HTR-8/SVneo (cell line): ENCODE measurements at places on chromosomes 11 and 22.
A peak's percentile ranks its signal among the peaks of the same experiment; 100 is the strongest.

DNA sequence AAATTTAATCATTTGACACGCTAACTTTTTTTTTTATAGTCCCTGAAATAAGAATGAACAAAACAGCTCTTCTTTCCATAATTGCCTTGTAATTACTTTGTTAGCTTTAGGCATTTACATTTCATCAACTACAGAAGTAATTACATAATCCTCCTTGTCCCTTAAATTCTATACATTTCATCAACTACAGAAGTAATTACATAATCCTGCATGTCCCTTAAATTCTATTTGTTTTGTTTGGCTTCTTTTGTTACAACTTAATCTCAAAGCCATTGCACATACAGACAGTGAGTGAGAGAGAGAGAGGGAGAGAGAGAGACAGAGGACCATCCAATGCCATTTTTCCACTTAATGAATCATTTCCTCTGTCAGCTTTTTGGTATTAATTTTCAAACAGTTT, 873.2 kb downstream of the METTL15 start:
- DNase-seq: no peak

- DNase-seq: no peak
Measured at GRCh38 chr11:86728562-86728961, 56.1 kb upstream of the ME3 start.

DNA sequence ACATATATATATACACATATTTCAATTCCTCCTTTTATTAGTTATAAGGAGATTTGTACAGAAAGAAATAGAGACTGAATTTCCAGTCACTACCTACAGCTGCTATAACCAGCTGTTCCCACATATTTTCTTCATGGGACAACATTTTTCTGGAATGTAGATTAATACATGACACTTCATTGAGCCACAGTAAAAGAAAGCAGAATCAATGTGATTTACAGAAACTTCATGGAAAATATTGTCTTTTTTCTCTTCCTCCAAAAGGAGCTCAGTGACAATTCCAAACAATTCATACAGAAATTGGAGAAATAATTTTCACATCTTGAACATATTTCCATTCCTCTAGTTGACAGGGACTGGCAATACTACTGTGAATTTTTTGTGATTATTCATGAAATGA, 249.2 kb downstream of the DLG2 start:
- DNase-seq: no peak

- no peak for DNase-seq
Measured at GRCh38 chr22:28702891-28703290, 23.3 kb upstream of the TTC28 start.

- DNase-seq: peak; percentile 57
Measured at GRCh38 chr22:45731041-45731797, 59.6 kb downstream of the ATXN10 start.

- DNase-seq: no peak
Measured at GRCh38 chr22:47515384-47516125, 753.1 kb downstream of the TBC1D22A start.

DNA sequence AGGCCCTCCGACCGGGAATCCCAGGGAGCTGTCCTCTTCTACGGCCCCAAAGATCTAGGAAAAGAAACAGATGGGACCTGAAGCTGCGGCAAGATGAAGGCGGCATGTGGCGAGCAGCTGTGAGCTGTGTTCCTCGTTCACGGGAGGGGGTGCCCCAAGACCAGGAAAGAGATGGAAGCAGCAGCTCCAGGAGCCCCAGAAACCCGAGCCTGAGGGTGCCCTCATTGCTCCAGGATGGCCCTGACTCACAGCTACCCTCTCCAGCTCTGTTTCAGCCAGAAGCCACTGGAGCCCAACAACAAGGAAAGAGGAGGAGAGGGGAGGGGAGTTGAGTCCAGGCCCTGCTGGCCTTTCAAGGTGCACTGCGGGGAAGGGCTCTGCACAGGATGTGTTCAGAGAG, 23.7 kb upstream of the NAP1L4 start:
- DNase-seq: no peak

- peak; percentile 42 for DNase-seq
Measured at GRCh38 chr22:39135092-39135896, 17.2 kb downstream of the CBX7 start.

DNA sequence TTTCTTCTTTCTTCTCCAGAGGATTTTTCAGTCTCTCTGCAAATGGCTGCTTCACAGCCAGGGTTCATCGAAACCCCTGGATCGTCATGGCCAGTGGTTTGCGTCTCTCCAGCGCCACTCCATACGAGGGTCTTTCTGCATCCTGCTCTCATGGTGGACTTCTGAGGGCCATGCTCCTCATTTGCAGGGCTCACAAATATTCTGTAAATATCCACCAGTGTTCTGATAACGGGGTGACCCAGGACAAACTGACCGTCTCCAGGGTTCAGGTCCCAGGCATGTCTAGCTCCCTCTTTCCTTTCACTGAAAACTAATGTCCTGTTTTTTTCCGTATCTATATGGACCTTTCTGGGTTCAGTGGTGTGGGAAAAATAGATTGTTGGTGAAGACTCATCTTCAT, 15.7 kb upstream of the VPREB1 start:
- no peak for DNase-seq

DNA sequence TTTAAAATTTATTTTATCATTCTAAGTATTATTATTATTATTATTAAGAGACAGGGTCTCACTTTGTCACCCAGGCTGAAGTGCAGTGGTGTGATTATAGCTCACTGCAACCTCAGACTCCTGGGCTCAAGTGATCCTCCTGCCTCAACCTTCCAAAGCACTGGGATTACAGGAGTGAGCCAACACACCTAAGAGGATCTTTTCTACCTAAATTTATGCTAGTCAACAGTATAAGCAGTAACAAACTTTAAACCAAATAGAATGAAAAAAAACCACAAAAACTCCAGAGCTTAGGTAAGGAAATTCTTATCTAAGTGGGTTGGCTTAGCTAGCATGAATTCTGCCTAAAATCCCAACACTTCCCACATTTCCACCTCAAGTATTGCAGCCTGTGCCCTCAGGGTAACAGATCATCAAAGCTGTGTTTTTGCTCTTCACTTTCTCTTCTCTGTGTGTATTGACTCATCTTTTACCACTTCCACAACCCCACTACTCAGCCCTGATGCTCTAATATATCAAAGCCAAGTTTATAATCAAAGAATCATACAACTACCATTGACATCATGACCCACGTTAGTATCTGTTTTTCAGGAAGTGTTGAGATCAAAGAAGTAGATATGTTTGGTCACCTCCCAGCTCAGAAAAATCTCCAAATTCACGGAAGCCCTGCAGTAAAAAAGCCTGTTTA, 93.7 kb upstream of the SPON1 start:
- no peak for DNase-seq

GRCh38 chr11:27440090-27440489, 32.5 kb downstream of the LGR4 start:
- no peak for DNase-seq

- no peak for DNase-seq
Measured at GRCh38 chr11:86790195-86790725, 10.1 kb upstream of the PRSS23 start.

DNA sequence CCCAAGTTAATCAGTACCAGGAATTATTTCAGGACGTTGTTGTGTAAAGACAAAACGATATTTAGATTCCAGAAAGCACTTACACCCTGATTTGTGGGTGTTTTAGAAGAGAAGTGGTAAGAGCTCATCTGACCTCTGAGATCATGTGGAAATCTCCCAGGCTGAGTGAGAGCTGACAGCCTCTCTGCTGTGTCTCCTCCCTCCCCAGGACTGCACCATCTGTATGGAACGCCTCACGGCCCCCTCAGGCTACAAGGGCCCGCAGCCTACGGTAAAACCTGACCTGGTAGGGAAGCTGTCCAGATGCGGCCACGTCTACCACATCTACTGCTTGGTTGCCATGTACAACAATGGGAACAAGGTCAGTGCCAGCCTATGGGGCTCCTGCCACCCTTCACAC, 20.0 kb downstream of the DTX4 start:
- DNase-seq: no peak

DNA sequence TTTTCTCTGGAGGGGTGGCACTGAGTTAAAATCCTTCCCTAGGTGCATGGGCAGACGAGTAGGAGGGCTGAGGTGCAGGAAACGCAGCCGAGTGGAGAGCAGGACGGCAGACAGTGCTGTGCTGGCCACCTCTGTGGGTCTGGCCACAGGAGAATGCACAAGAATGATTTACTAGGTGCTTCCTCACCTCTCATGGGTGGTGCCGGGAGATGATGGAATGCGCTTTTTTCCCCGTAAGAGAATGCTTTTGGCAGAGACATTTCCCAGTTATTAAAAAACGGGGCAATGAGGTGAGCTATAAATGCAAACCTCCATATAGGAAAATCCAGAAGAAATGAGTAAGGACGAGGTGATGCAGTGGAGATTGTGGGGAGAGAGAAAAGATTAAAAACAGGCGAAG, 86.1 kb downstream of the ADAMTS15 start:
- DNase-seq: no peak

- DNase-seq: no peak
Measured at GRCh38 chr11:134647066-134647743, 235.2 kb upstream of the B3GAT1 start.

DNA sequence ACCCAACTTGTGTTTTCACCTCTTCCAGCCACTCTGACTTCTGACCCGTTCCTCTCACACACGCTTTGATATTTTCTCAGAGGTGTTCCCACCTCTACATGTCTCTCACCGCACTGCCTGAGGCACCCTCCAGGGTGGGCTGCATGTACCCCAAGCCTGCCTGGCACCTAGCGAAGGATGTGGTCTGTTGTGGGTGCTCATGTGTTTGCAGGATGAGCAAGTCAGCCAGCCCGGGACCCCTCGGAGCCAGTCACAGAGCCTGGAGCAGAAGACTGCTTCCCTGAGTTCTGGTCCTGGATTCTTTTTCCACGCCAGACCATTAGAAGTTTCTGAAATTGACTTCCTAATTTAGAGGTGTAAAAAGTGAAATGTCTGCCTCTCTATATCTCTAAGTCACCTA, 3.8 kb downstream of the GTSE1 start:
- DNase-seq: no peak

- no peak for DNase-seq
Measured at GRCh38 chr11:101944923-101945322, 28.6 kb upstream of the ANGPTL5 start.

- no peak for DNase-seq
Measured at GRCh38 chr11:91265946-91266345, 958.7 kb upstream of the FAT3 start.

DNA sequence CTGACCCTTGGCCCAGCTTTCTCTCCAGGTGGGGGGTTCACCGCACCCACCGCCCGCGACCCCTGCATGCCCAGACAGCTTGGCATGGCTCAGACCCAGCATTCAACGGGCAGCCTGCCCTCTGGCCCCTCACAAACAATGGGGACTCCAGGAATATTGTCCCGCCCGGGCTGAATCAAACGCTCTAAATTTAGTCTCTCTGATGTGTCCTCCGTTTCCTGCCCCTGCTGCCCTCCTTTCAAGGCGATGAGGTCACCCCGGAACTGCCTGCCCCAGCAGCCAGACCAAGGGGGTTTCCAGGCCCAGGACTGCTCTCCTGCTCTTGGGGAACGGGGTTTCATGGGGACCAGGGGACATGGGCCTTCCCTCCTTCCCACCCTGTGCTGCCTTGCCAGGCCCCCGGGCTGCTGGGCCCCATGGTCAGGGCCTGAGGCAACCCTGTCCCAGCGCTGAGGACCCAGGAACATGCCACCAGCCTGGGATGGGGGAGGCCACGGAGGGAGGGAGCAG, 10.1 kb upstream of the PDGFB start:
- peak; percentile 65 for DNase-seq

DNA sequence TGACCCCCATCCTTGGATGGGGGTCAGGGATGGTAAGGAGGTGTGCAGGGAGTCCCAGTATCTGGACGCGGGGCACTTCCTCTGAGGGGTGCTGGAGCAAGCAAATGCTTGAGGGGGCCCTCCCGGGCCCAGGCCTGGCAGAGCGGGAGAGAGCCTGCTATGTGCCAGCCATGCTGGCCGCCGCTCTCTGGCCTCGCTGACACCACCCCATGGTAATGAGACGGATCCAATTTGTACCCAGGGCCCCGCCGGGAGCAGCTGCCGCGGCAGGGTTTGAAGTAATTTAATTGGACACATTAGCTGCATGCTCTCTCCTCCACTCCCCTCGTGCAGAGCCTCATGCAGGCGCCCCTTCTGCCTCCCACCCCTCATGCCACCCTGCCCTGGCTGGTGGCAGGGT, 6.3 kb downstream of the SYT7 start:
- DNase-seq: no peak

DNA sequence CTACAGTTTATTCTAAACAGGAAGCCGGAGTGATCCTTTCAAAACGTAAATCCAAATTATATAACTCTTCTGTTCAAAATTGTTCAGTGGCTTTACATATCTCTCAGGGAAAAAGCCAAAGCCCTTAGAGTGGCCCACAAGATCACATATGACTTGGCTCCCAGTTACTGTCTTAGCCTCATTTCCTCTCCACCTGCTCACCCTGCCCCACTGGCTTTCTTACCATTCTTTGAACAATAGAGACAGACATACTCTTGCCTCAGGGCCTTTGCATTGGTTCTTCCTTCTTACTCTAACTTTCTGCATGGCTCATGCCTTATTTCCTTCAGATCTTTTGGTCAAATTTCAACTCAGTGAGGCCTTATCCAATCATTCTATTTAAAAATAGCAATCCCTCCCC, 52.1 kb downstream of the STIM1 start:
- DNase-seq: no peak

- no peak for DNase-seq
Measured at GRCh38 chr11:11163669-11164333, 189.2 kb downstream of the CSNK2A3 start.

GRCh38 chr11:11426226-11426952, 73.3 kb upstream of the CSNK2A3 start:
- no peak for DNase-seq

DNA sequence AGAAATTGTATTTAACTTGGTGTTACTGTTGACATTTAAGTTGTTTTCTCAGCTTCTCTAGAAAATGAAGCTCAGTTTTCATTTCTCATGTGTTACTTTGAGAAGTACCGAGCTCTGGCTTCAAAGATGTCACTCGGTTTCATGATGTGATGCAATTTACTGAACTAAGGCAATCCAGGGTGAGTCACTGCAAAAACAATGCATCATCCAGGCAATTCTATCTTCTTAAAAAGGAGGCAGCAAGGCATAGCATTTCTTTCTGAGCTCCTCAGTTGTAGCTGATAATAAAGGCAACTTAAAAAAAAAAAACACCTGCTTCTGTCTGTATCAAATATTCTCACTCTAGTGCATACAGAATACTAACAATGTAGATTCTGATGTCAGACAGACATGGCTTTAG, 91.1 kb upstream of the KCNA4 start:
- DNase-seq: peak; percentile 1
